ENCODE measurements at places on chromosomes 5 and 9.

- no peak for DNase-seq
These were observed 7.8 kb downstream of the FOXI1 start for GRCh38 chr5:170113522-170113900.

- no peak for DNase-seq
These were observed 29.2 kb upstream of the PTCH1 start for GRCh38 chr9:95545831-95546567.

DNA sequence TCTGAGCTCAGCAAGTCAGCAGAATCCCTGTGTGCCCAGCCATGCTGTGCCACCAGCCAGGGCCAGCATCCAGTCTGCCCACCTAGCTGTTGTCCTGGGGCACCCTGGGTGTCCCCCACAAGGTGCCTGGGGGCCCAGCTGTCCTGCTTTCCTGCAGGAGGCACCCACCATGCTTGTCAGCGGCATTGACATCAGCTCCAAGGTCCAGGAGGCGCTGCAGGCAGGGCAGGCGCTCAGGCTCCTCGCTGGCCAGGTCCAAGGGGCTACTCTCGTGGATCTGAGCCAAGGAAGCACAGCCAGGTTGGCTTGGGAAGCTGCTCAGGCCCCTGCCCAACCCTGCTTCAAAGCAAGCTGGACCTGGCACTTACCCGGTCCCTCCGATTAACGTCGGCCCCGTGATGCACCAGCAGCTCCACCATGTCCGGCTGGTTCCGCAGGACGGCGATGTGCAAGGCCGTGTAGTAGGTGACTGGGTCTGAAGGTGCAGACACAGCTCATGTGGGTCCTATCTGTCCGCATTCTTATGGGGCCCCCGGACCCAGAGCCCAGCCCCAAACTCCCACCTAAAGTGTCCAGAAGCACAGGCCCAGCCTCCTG is 2.8 kb downstream of the ASB6 start:
- no peak for DNase-seq

DNA sequence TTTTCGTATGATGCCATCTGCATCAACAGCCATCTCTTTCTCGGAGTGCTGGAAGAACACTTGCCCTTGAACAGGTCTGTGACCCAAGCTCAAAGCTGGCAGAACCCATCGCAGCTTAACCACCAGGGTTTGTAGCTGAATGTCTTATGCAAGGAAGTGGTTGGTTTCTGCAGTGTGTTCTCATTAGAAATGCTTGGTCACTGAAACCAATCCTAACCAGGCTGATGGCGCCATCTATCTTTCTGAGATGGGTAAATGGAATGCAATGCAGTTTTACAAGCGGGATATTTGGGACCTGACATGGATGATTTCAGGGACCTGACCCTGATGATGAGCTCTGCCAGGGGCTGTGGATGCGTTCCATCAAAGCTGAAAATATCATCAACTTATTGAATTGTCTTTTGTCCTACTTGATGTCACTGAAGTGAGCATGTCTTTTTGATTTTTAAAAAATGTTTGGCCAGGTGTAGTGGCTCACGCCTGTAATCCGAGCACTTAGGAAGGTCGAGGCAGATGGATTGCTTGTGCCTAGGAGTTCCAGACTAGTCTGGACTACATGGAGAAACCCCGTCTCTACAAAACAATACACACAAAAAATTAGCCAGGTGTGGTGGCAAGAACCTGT is 28.7 kb downstream of the DMRT3 start:
- DNase-seq = peak; percentile 61

DNA sequence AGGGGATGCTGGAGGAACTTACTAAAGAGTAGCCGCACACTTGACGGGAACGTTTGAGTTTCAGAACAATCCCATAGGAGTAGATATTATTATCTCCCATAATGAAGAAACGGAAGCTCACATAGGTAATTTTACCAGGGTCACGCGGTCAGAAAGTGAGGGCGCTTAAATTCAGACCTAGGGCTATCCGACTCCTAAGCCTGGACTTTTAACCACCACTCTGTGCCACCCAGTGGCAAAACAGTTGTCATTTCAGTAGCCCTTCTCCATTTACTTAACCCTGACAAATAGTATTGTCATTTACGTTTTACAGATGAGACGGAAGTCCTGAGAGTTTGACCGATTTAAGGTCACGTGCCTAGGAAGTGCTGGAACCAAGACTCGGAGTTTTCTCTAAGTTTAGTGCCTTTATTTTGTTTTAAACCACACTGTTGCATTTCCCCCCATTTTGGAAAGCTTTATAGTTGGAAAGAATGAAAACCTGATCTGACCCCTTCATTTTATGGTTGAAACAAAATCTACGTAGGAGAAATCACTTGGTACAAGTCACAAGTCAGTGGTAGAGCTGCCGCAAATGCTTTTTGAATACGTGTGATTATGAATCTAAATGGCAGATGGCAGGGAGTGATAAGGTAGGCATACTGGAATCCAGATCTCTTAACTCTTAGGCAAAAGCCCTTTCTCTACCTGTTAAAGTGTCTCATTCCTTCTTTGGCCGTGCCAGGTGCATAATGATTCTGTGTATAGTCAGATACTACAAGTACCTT is 650 bp downstream of the MRRF start:
- DNase-seq = no peak

GRCh38 chr5:34842554-34842953 is 3.6 kb downstream of the TTC23L start:
- DNase-seq = no peak

Measured in neural progenitor cell (in vitro differentiated cells).